ENCODE measurements at places on chromosomes 13 and 19.
A peak's percentile ranks its signal among the peaks of the same experiment; 100 is the strongest.

GRCh38 chr13:42328672-42329071 lies 56.7 kb downstream of the AKAP11 start:
- no peak for DNase-seq

DNA sequence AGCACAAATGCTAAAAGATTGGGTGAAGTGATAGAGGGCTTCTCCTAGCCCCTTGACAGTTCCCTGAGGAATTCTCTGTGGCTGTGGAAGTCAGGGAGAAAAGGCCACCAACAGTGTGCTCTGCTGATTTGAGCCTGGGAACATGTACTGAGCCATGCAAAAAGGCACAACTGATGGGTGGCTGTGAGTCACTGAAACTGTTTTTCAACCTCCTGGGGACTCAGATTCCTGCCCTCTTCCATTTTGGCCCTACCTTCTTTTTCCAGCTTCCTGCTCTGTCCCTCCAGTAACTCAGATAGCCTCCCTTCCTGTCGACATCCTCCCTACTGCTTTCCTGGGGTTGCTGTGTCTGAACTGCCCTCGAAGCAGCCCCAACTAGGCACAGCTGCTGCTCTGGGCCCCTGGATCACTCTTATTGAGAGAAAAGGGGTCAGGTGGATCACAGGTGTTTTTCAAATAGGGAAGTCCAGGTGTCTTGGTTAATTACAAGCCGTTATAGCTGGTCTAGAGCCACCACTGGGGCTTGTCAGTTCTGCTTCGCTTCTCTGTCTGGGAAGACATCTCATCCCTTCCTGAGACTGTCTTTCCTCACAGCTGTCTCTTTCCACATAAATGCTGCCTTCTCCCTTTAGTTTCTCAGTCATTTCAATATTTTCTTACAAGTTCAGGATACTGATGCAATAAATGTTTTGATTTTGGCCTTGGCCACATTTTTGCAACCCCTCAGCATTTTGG lies 13.7 kb downstream of the FAM124A start:
- DNase-seq: peak; percentile 24

- no peak for DNase-seq
Measured at GRCh38 chr13:112900691-112901091, 68.3 kb upstream of the MCF2L start.

DNA sequence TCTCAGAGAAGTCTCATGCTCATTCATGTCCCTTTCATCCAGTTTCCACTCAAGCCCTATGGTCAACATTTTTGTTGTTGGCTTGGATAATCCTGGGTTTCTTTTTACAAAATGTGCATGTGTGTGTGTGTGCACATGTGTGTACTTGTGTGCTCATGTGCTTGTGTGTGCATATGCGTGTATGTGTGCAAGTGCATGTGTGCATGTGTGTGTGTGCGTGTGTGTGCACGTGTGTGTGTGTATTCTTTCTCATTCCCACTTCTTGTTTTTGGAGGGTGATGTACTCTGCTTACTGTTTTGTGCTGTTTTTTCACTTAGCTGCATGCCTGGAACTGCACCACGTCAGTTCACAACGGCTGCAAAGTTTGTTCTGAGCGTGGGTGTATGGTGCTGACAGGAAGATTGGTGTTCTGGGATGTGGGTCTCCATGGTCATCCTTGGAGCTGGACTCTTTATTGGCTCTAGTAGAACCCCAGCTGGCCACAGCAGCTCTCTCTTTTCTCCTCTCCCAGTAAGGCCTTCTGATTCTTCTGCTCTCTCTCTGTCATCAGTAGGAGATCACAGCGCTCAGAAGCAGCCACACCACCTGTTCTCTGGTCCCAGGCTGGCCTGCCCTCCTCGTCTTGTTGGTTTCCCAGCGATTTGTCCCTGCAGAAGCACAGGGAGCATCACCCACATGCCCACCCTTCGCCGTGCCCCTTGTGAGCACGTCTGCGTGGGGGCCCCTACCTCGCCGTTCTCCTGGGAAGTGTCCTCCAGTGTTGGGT lies 60.8 kb downstream of the SOX1 start:
- DNase-seq: no peak

DNA sequence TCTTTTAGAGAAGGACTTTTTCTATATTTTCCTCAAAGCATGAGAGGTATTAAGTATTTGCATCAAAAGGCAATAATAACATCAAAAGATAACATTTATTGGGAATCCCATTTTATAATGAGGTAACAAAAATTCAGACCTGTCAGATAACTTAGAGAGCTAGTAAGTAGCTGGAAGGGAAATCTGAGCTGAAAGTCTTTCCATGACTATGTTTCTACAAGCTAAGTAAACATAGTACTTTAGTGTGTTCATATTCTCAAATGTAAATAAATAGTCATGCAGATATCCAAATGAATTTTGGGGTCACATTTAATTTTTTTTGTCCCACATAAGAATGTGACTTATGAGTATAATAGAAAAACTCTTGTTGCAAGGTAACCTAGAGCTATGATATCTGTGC lies 87.3 kb upstream of the FBXL3 start:
- DNase-seq: no peak

DNA sequence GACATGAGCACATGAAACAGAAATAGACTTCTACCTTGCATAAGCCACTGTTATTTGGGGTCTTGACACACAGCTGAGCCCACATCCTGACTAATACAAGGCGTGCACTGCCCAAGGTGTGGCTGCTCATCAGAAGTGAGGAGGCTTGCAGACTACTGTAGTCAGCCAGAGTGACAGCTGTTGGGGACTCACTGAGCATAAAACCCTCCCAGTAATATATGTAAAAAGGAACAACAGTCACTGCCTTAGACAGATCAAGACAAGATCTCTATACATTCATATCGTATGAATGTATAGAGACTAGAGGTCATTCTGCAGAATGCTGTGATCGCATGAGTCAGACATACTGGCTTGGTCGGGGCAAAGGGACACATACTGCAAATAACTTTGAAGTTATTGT lies 4.1 kb upstream of the C1QTNF9B start:
- DNase-seq: no peak

DNA sequence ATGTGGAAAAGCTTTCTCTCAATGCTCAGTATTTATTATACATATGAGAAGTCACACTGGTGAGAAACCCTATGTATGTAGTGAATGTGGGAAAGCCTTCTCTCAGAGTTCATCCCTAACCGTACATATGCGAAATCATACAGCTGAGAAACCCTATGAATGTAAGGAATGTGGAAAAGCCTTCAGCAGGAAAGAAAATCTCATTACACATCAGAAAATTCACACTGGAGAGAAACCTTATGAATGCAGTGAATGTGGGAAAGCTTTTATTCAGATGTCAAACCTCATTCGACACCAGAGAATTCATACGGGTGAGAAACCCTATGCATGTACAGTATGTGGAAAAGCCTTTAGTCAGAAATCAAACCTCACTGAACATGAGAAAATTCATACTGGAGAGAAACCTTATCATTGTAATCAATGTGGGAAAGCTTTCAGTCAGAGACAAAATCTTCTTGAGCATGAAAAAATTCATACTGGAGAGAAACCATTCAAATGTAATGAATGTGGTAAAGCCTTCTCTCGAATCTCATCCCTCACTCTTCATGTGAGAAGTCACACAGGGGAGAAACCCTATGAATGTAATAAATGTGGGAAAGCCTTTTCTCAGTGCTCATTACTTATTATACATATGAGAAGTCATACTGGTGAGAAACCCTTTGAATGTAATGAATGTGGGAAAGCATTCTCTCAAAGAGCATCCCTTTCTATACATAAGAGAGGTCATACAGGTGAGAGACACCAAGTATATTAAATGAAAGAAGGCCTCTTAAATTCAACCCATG lies 34.4 kb downstream of the ZNF568 start:
- no peak for DNase-seq

- DNase-seq: peak; percentile 92
Measured at GRCh38 chr13:22009500-22009899, 338.6 kb downstream of the FGF9 start.

DNA sequence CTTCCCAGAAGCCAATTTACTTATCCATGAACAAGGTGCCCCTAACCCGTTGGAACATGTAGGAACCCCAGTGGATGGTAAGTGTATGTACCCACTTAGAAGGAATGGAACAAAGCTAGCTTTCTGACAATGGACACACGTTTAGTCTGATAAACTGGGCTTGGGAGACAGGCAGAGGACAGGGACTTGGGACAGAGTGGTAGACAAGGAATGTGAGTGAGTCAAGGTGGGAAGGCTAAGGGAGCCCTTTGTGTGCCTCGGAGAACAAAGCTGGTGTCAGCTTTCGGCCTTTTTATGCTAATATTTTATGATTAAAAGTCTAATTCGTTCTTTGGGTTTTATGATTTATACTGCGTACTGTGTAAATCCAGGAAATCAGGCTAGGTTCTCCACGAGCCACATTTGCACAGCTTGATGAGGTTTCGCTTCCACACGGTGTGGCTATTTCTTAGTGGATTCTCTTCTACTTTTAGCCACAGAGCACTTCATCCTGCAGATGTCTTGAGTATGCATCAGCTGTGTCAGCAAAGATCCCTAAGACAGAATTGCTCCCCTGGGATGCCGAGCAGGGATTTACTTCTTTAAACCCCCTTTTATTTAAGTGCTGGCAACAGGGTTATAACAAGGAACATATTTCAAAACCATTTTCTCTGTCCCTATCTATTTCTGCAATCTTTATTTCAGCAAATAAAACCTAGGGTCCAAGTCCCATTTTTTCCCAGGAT lies 258.5 kb downstream of the DLEU7 start:
- DNase-seq: no peak

GRCh38 chr13:110780422-110780821 lies 66.9 kb downstream of the ING1 start:
- DNase-seq: no peak
